Stimulated activated CD8-positive, alpha-beta memory T cell treated with anti-CD3 and anti-CD28 coated beads, Interleukin-4, amount 100 ng/mL, for 1 hour (primary cell): ENCODE measurements at places on chromosomes 3 and 15.
A peak's percentile ranks its signal among the peaks of the same experiment; 100 is the strongest.

GRCh38 chr3:178107804-178108203 lies 428.4 kb upstream of the KCNMB2 start:
- DNase-seq: no peak

GRCh38 chr3:187788984-187789857 lies 44.0 kb upstream of the BCL6 start:
- DNase-seq: no peak

- peak; percentile 3 for DNase-seq
Observed at GRCh38 chr3:186825294-186825821, 17.2 kb upstream of the ADIPOQ start.

GRCh38 chr15:89575656-89576416 lies 567 bp downstream of the TICRR start:
- no peak for DNase-seq

DNA sequence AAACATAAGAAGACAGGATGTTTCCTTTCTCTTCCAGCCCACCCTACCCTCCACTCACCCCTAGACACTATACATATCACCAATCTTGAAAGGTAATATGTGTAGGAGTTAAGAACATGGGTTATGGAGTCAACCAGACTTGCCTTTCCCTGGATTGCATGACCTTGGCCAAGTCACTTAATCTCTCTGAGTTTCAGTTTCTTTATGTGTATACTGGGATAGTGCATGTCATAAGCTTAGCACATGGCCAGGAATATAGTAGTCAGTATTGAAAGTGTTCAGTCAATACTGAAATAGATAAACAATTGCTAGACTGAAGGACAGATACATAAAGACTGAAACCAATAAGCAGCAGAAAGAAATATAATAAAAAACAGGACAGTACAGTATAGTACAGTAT lies 283.2 kb upstream of the STT3B start:
- DNase-seq: no peak

- no peak for DNase-seq
Observed at GRCh38 chr3:29226706-29227105, 54.2 kb upstream of the RBMS3 start.

DNA sequence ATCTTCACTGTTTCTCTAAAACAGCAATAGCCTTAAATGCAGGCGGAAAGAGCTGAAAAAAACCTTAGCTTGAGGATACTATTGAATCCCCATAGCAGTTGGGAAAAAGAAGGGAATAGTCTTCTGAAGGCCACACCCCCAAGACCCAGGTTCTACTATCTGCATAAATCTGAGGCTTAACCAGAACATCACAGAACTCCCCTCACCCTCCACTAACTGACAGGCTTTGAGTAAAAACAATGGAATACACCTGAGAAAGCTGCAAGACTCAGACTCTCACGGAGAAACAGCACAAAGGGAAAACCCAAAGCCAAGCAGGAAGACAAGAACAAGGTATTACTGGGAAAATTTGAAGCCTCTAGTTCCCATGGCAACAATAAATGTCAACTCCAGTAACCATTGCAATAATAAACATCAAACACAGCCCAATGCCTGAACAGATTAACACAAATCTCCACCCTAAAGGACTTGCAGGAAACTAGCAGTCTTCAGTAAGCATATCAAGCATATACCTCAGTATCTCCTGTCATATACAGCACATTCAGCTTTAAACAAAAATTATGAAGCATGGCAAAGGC lies 56.4 kb downstream of the TMCC1 start:
- DNase-seq: no peak

GRCh38 chr15:36608180-36608579 lies 28.8 kb downstream of the CDIN1 start:
- no peak for DNase-seq

GRCh38 chr3:156513619-156514018 lies 41.3 kb downstream of the SSR3 start:
- DNase-seq: no peak

- DNase-seq: no peak
Observed at GRCh38 chr3:111617406-111617805, 22.3 kb upstream of the ZBED2 start.

DNA sequence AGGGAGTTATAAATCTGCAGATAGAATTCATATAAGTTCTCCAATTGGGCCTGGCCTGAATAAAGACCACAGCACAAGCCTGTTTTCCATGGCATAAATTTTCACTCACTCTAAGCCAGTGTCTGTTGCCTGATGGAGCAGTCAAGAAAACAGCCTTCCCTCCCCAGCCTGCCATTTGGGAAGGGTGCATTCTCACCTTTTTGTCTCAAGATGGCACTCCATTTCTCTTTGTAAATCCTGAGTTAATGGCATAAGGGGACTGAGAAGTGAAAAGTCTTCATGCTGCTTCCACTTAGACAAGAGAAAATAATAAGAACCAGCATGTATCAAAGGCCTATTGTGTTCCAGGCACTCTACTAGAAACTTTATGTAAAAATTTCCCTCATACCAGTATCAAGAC lies 115.6 kb upstream of the MANF start:
- no peak for DNase-seq

GRCh38 chr15:72732516-72732915 lies 46.5 kb downstream of the BBS4 start:
- no peak for DNase-seq

DNA sequence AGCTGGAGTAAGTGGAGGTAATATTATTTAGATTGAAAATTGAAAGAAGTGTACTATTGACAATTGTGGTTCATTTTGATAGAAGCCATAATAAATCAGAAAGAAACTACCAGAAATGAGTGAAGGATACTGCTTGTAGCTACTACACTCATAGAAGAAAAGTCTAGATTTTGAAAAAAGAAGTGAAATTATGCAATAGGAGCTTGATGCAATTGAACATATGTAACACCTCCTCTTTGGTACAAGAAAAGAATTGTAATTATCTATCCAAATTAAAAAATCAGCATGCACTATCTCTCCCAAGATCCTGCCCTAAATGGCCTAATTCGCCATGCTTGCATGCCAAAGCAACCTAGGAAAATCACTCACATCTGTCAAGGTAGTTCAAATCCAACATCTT lies 51.1 kb upstream of the CD200R1L start:
- no peak for DNase-seq

DNA sequence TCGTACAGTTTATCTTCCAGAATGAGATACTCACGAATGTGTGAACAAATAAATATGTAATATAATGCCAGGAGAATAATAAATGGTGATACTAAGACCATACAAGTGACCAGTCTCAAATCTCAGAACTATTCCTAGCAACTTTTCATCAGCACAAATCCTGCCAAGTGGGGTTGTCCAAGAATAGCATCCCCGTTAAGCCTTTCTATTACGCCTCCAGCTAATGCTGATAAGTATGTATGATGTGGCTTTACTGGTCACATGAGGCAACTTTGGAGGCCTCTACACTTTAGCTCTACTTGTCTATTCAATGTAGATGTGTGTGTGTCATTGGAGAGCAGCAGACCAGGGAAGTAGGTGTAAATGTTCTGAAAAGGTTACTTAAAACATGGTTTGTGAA lies 129.5 kb downstream of the KCNMB2 start:
- no peak for DNase-seq

- DNase-seq: no peak
Observed at GRCh38 chr15:48871542-48871941, 6.4 kb upstream of the EID1 start.

DNA sequence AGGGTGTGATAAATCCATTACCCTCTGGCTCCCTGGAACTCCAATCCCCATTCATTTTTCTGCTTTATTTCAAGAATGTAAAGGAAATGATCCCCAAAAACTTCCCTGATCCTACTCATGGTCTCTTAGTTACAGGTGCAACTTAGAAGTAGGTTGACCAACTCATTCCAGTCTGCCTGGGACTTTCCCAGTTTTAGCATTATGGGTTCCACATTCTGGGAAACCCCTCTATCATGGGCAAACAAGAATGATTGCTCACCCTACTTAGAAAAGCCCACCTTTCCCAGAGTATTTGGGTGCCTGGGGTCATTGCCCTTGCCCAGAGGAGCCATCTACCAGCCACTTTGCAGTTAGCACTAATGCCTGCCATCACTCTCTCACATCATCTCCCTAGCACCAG lies 15.6 kb downstream of the CLDN18 start:
- no peak for DNase-seq

DNA sequence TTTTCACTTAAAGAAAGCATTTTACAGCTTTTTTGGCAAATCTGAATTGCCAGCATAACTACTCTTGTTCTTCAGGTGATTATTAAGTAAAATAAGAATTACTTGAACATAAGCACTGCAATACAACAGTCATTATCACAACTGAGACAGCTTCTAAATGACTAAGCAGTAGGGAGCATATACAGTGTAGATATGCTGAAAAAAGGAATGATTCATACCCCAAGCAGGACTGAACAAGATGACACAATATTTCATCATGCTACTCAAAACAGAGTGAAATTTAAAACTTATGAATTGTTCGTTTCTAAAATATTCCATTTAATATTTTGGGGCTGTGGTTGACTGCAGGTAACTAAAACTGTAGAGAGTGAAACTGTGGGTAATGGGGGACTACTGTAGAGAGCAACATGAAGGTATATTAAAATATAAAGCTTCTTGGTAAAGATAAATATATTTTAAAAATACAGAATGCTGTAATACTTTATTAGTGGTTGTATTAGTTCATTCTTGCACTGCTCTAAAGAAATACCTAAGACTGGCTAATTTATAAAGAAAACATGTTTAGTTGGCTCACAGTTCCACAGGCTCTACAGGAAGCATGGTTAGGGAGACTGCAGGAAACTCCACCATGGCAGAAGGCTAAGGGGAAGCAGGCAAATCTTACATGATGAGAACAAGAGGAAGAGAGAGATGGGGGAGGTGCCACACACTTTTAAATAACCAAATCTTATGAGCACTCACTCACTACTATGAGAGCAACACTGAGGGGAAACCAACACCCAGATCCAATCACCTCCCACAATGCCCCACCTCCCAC lies 84.8 kb downstream of the DCLK3 start:
- no peak for DNase-seq

GRCh38 chr3:125585595-125586223 lies 9.6 kb downstream of the OSBPL11 start:
- no peak for DNase-seq

DNA sequence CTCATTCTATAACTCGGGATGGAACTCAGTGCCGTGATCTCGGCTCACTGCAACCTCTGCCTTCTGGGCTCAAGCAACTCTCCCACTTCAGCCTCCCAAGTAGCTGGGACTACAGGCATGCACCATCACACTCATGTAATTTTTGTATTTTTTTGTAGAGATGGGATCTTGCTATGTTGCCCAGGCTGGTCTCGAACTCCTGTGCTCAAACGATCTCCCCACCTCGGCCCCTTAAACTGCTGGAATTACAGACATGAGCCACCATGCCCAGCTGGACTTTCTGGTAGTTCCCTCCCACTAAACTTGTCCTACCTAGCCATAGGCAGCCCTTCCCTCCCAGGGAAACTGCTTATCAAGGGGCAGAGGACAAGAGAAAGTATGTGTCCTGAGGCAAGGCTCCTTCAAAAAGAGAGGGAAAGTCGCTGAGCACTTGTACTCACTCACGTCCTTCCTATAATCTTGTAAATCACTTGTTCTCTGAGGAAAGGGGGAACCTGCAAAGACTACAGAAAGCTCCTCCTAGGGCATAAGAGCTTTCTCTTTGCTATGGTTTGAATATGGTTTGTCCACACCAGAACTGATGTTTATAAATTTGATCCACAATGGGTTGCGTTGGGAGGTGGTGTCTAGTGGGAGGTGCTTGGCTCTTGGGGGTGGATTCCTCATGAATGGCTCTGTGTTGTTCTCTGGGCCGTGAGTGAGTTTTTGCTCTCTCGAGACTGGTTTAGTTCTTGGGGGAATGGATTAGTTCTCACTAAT lies 13.6 kb upstream of the TBL1XR1 start:
- no peak for DNase-seq

GRCh38 chr3:33083958-33084357 lies 13.0 kb downstream of the GLB1 start:
- DNase-seq: no peak

GRCh38 chr3:119778811-119779210 lies 3.1 kb upstream of the NR1I2 start:
- no peak for DNase-seq

- no peak for DNase-seq
Observed at GRCh38 chr15:85000189-85000864, 18.7 kb downstream of the PDE8A start.

- DNase-seq: no peak
Observed at GRCh38 chr15:61083081-61083787, 145.9 kb downstream of the RORA start.

- no peak for DNase-seq
Observed at GRCh38 chr15:78624651-78625590, 4.1 kb upstream of the CHRNA3 start.

- no peak for DNase-seq
Observed at GRCh38 chr3:52393959-52394670, 50.8 kb downstream of the SEMA3G start.
